Naive B cell (primary cell): ENCODE measurements at places on chromosomes 1 and 21.

GRCh38 chr1:214029796-214030195 is 42.0 kb downstream of the PROX1 start:
- DNase-seq: no peak

- no peak for DNase-seq
Measured at GRCh38 chr1:106620521-106620954, 435.9 kb upstream of the PRMT6 start.

- peak; percentile 88 for DNase-seq
Measured at GRCh38 chr1:1273512-1274298, at the start of gene UBE2J2. TSS of gene UBE2J2 (minus strand) at chr1:1273854. CDS start at chr1:1267992, 5,862 bp downstream.

DNA sequence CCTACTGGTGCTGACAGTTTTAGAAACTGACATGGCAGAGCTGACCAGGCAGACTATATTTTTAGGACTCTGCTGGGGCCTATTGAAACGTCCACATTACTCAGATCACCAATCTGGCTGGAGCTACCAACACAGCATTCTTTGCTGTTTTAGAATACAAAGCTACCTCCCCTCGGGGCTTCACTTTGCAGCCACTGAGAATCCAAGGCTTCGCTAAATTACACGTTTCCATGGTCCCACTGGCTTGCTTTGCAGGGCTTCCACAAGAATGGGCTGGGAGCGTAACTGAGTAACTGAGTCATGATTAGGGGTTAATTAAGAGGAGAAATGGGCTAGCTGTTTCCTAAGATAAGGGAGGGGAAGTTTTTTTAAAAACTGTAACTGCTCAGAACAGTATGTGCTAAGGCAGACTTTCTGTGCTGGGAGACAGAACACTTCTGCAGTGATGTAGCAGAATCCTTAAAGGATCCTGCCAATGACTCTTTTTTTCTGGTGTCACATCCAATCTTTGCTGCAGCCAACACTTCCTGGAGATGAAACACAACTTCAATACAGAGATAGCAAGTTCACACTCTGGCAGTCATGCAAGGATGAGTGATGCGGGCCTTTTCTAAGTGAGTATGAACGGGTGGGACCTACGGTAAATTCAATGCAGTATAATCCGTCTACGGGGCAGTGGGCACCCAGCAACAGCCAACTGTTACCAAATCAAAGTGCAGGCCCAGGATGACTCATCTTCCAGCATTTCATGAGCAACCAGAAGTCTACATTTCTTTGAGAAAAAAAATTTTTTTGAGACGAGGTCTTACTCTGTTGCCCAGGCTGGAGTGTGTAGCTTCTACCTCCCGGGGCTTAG is 21.5 kb downstream of the NDUFS5 start:
- no peak for DNase-seq

- no peak for DNase-seq
Measured at GRCh38 chr1:36737038-36737555, 254.4 kb upstream of the CSF3R start.

- no peak for DNase-seq
Measured at GRCh38 chr1:203871114-203871880, 9.9 kb downstream of the SNRPE start.

DNA sequence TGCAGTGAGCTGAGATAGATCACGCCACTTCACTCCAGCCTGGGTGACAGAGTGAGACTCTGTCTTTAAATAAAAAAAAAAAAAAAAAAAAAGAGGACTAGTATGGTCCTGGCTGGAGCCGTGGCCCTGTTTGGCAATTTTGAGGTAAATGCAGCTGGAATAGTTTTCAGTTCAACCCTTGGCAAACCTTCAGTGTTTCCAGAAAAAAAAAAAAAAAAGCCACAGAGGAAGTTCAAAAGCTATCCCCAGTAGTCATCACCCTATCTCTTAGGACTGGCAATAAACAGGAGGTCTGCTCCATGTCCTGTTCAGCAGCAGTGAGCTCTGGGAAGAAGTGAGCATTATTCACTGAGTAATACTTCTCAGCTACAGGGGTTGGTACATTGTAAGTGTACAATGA is 56.8 kb upstream of the ERRFI1 start:
- no peak for DNase-seq

GRCh38 chr1:61109158-61109557 is 26.8 kb downstream of the NFIA start:
- DNase-seq: no peak

DNA sequence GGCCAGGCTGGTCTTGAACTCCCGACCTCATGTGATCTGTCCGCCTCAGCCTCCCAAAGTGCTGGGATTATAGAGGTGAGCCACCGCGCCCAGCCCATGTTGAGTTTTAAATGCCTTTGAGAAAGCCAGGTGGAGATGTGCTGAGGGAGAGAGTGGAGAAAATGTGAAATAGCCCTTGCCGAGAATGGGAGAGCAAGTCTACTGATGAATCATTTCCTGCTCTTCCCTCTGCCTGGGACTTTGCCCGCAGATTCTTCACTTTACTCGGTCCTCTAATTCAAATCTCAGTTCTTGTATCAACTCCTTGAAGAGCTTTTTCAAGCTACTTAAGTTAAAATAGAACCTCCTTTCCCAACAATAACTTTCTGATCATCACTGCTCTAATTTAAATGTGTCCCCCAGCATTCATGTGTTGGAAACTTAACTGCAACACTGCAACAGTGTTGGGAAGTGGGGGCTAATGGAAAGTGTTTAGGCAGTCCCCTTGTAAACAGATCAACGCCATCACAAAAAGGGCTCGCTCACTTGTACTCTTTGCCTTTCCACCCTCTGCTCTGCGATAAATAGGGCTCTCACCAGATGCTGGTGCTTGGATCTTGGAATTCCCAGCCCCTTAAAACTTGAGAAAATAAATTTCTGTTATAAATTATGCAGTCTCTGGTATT is 27.8 kb downstream of the OSBPL9 start:
- no peak for DNase-seq

DNA sequence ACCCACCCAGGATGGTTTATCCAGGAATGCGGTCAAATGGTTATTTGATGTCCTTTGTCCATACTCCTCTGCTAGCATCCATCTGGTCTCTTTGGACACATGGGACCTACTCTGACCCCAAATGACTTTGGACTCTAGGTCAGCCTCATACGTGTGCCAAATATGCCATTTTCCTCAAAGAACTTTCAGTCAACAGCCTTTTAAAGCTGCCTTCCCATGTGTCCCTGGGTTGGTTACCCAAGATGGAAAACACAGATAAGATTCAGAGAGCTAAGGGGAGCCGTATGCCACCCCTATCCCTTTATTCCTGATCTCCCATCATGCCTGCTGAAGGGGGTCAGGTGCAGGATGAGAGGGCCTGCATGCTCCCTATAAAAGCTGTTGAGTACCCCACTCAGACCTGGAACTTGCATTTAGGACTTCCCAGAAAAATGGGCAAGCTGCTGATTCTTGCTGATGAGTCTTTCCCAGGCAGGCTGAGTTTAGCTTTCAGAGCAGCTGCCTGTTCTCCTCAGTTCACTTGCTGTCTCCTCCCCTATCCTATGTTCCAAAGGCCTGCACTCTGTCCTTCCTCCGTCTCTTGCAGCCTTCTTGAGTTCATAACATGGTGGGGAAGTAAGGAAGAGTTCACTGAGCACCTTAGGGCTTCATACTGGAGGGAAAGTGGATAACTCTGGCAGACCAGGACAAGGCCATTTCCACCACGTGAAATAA is 19.8 kb downstream of the CHI3L2 start:
- DNase-seq: no peak

GRCh38 chr1:32393832-32394140 is 455 bp downstream of the BSDC1 start:
- DNase-seq: no peak

DNA sequence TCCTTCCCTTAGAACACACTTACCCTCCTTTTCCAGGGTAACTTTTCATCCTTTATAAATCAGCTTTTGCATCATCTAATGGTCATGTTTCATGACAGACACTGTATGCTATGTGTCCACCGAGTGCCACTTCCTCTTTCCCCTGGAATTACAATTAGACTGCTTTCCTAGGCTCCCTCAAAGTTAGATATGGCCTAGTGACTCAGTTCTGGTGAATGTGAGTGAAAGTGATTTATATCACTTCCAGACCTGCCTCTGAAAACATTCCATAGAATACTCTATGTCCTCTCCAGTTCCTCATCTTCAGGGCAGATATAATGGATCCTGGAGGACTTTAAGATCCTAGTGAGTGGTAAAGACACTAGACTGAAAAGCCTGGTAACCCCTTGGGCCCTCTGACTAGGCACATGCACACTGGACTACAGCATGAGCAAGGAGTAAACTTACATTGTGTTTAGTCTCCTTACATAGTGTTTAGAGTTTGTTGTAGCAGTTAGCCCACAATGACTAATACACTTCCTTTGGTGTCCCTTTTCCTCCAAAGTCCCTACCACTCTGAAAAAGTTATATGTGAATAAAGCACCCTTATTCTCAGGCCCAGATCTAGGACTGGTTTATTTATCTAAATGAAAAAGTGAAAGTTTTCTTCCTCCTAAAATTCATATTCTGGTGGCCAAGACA is 59.3 kb downstream of the GPR88 start:
- no peak for DNase-seq

GRCh38 chr1:235275836-235276235 is 52.1 kb downstream of the ARID4B start:
- DNase-seq: no peak

DNA sequence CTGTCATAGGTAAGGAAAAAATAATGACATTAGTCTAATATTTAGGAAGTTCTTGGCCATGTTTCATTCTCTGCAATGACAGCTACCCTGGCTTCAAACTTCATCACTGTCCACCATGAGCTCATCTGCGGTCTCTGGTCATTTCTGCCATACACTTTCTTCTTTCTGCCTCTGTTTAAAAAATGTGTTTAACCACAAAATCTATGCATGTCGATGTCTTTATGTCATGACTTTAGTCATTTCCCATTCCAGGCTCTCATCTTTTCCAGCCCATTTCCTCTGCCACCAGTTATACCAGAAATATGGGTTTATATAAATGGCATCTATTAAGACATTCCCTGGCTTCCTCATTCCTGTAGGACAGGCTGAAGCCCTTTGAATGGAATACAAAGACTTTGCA is 68.5 kb upstream of the DUSP10 start:
- no peak for DNase-seq
